HFFc6 (cell line): ENCODE measurements at places on chromosomes 1 and 21. TPM values are rescaled to one million over a fixed set of nuclear protein-coding genes. Genes with fewer than 3 reads are reported as not detected.

The SASS6 gene
- total RNA-seq: 2.8 to 4.7 TPM (median 3.4 TPM) in 3 replicates

The PADI3 gene
- 0.05 to 0.12 TPM in 2 of 3 replicates, not detected in the other for total RNA-seq

GRCh38 chr1:156711011-156711817 lies 5.8 kb upstream of the CRABP2 start:
- H3K4me3 ChIP-seq: no peak overlapping the region
- peak overlapping the region; percentile 19; the same call in 1 of the 2 replicates for H3K27ac ChIP-seq
- peaks cover 82% of the 10 kb centered on the region for H3K4me1 ChIP-seq
- H3K36me3 ChIP-seq: peaks cover 5% of the 10 kb centered on the region; the same call in 1 of the 2 replicates
- no peak for DNase-seq

DNA sequence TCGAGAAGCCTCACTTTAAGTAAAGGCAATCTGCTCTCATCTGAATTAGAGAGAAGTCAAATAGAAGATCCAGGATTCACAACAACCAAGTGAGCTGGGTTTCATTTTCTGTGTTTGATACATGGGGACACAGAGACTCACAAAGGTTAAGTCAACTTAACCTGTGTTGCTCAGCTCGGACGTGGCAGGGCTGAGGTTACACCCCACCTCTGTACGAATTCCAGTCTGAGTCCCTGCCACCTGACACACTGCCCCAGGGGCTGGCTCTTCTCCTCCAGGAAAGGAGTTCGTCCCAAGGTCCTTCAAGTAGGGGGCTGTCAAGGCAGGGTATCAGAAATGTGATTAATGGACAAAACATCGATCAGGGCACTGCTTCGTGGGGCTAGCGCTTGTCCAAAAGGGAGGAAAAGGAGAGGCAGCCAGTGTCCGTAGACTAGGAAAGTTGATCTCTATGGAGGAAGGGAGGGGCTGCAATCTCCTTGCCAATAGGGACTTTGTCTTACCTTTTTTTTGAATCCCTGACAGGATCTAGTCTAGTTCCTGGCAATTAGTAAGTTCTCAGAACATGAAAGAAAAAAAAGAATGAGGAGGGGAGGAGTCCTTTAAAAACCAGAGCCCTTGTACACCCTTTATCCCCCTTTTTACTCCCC lies 116.4 kb downstream of the CNIH3 start:
- H3K4me3 ChIP-seq: no peak overlapping the region
- H3K27me3 ChIP-seq: peaks cover 2% of the 10 kb centered on the region
- peaks cover 30% of the 10 kb centered on the region; the same call in 1 of the 2 replicates for H3K36me3 ChIP-seq
